Pancreas (tissue), 10 donors: ENCODE measurements at places on chromosomes 5 and 9.
A peak's percentile ranks its signal among the peaks of the same experiment; 100 is the strongest.

- H3K36me3 ChIP-seq, result no peaks in the 10 kb centered on the region
- DNase-seq, result no peak
- H3K27ac ChIP-seq, result no peak overlapping the region
- H3K27me3 ChIP-seq, result no peaks in the 10 kb centered on the region
Measured at GRCh38 chr9:312596-313320, 98.1 kb downstream of the DOCK8 start.

DNA sequence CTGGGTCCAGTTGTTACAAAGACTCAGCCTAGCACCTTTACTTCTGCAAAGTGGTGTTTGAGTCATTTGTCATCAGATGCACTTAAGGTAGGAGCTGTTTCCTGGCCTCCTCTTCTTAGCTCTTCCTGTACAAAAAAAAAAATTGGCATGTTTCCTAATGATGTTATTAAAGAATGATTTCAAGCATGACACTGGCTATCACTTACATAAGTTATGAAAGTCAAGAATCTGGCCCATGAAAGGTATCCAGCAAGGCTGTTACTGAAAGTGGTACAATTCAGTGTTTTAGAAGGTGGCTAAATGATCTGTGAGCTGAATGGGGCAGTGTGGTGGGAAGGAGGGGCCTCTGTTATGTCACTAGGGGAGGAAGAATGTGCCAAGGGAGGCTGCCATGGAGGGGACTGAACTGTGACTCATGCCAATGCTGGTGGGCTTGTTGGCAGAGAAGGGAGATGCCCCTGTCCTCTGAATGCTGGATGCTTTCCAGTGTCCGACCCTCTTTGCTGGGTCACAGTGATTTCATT, 175.1 kb upstream of the MAP1B start:
- DNase-seq, result no peak
- no peak overlapping the region for H3K4me3 ChIP-seq
- H3K36me3 ChIP-seq, result no peaks in the 10 kb centered on the region
- H3K27me3 ChIP-seq, result no peaks in the 10 kb centered on the region
- H3K27ac ChIP-seq, result peak overlapping the region; percentile 10

GRCh38 chr5:34970552-34970951, 41.2 kb downstream of the DNAJC21 start:
- no peak overlapping the region for H3K27ac ChIP-seq
- H3K4me3 ChIP-seq, result no peak overlapping the region
- no peaks in the 10 kb centered on the region for H3K4me1 ChIP-seq
- DNase-seq, result no peak
- no peaks in the 10 kb centered on the region for H3K27me3 ChIP-seq
- no peaks in the 10 kb centered on the region for H3K36me3 ChIP-seq

- no peaks in the 10 kb centered on the region for H3K4me1 ChIP-seq
- H3K27ac ChIP-seq, result peak overlapping the region; percentile 66
- no peaks in the 10 kb centered on the region for H3K36me3 ChIP-seq
Measured at GRCh38 chr9:94853887-94854286, 127.4 kb downstream of the AOPEP start.

DNA sequence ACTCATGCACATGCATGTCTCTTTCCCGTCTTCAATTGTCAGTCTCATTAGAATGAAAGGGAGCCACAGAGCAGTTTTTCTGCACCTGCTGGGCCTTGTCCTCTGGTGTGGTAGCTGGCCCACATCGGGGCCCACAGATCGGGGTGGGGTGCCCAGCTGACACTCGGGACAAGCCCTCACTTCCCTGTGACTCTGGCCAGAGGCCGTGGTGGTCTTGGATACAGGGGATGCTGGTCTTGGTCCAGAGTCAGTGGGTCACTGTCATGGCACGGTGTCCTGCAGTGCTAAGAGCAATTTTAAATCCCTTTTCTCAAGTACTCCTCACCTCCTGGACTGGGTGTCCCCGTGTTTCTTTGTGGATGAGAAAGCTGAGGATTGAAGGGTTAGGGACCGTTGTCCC, 193.2 kb downstream of the CACNA1B start:
- no peaks in the 10 kb centered on the region for H3K4me1 ChIP-seq
- DNase-seq, result peak; percentile 21
- no peak overlapping the region for H3K4me3 ChIP-seq
- H3K36me3 ChIP-seq, result no peaks in the 10 kb centered on the region
- no peak overlapping the region for H3K27ac ChIP-seq
- no peaks in the 10 kb centered on the region for H3K27me3 ChIP-seq

DNA sequence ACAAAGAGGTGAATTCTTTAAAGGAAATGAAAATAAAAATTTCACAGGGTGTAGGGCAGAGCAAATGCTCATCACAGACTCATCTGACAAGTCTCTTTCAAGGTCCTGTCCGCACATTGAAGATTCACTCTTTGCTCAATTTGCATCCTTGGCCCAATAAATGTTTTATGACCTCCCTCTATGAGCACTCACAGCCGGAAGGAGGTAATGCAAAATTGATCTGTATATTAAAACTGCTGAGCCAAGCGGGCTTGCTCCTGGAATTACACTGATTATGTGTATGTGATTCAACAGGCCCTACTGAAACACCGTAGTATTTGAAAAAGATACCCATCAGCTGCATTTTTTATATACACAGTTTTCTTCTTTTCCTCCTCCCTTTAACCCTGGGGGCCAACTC, 246.8 kb downstream of the IZUMO3 start:
- no peak overlapping the region for H3K27ac ChIP-seq
- H3K27me3 ChIP-seq, result no peaks in the 10 kb centered on the region
- no peak overlapping the region for H3K4me3 ChIP-seq
- no peaks in the 10 kb centered on the region for H3K36me3 ChIP-seq

DNA sequence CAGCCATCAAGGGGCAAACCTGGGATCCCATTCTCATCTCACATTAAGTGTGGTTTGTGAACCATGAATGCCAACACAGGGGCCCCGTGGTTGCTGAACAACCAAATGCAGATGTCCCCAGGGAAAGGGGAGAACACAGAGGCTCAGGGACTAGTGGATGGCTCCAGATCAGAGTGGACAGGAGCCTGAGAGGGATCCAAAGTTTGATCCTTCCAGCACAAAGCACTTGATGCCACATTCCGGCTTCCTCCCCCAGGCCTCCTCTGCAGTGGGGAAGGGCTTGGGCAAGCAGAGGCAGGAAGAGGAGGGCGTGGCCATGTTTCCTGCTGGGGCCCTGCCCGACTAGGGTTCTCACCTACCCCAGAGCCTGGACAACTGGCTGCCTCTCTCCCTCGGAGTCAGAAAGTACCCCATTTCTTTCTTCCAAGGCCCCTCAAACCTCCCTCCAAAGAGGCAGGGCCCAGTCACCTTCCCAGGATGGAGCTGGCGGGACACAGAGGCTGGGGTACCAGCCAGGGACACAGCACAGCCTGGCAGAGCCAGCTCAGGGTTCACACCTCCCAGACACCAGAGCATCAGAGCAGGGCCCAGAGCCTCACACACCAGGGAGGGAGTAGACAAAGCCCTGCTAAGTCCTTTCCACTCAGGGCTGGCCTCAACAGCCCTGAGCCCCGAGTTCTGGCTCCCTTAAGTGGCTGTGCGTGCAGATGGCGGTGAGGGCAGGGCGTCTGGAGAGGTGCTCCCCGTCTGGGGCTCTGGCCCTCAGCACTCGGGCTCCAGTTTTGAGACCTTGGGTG, 4.3 kb upstream of the RNF44 start:
- H3K36me3 ChIP-seq, result no peaks in the 10 kb centered on the region
- peak overlapping the region; percentile 79 for H3K4me3 ChIP-seq
- no peak for DNase-seq

- no peaks in the 10 kb centered on the region for H3K4me1 ChIP-seq
- no peaks in the 10 kb centered on the region for H3K36me3 ChIP-seq
- no peaks in the 10 kb centered on the region for H3K27me3 ChIP-seq
- no peak overlapping the region for H3K4me3 ChIP-seq
Measured at GRCh38 chr5:11477786-11478185, 426.5 kb downstream of the CTNND2 start.

- no peak overlapping the region for H3K27ac ChIP-seq
- H3K4me3 ChIP-seq, result no peak overlapping the region
- H3K36me3 ChIP-seq, result no peaks in the 10 kb centered on the region
- H3K4me1 ChIP-seq, result no peaks in the 10 kb centered on the region
- no peaks in the 10 kb centered on the region for H3K27me3 ChIP-seq
Measured at GRCh38 chr5:112077180-112077579, 320.2 kb upstream of the NREP start.
